Stimulated activated CD8-positive, alpha-beta memory T cell treated with anti-CD3 and anti-CD28 coated beads, Interleukin-15, amount 100 ng/mL, for 1 hour (primary cell): ENCODE measurements at places on chromosomes 5 and 9.

DNA sequence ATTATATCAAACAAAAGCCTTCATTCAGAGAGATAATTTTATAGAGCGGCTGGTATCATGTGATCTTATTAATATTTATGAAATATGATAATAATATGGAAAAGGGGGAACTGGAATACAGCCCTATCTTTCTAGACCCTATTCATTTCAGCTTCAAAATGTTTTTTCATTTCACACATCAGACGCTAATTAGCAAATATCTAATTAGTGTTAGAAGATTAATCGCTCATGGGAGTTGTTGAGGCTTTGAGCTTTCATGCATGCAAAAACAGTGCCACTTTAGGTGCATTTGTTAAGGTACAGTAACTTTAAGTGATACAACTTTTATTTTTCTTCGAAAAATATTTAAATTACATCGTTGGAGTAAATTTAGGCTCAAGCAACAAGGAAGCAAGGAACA is 751.7 kb upstream of the WWC1 start:
- DNase-seq: no peak

- DNase-seq: no peak
Measured at GRCh38 chr9:136133191-136133958, 14.7 kb upstream of the TMEM250 start.

DNA sequence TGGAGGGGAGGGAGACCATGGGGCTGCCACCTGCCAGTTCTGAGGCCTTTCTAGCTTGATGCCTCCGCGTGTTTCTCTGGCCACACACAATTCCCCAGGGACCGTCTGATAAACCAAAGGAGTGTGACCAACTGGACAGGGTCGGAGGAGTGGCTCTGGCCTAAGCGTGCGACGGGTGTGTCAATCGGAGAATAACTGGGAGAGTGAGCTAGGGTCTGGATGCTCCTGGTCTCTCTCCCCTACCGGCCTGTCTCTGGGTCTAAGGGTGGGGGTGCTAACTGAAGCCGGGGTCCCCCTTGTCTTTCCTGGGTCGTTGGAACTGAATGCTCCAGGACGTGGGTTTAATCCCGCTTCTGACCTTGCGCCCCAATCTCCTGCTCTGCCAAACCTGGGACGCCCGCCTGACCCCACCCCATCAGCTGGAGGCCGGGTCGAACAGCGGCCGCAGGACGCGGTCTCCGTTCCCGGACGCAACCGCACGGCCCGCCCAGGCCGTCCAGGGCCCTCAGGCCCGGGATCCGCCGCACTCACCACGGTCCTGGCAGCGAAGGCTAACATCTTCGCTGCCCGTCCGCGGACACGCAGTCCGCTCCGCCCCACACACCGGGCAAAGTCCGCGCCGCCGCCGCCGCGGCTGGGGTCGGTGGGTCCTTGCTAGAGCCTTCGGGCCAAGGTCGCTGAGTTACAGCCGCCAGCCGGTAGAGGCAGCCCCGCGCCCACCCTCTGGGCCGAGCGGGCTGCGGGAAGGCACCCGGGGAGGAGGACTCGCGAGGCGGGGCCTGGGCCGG is 447 bp downstream of the CRAT start:
- DNase-seq: no peak

- DNase-seq: no peak
Measured at GRCh38 chr9:117747386-117747970, 43.3 kb downstream of the TLR4 start.

GRCh38 chr5:83026930-83027687 is 50.1 kb downstream of the TMEM167A start:
- no peak for DNase-seq

DNA sequence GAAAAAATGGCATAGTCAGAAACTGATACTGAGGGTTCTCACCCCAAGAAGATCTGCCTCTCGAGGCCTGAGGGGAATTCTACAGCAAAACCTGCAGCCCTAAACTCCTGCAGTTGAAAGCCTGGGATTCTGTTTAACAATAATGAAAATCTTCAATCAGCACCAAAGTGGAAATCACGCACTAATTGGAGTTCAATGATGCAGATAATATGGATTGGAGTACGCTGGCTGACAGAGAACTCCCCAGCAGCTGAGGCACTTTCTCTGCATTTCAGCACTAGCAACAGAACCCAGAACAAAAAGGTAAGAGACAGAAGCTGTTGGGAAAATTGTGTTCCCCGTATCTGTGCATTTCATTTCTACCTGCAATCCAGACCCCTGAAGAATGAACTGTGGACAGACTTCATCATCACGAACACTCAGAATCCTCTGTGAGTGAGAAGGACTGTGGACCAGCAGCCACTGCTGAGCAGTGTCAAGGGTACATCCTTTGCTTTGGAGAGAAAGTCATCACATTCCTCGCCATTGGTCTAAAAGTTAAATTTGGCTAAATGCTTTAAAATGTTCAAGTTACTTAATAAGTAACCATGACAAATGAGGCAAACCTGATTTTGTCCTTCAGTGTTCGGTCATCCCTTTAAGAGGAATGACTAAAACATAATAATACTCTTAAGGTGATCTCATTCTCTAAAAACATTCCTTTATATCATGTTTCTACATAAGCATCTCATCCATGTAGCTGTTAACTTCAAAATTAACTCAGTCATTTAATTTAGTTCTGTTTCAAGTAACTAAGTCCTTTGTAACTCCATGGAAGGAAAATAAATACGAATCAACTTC is 126.1 kb downstream of the GAS1 start:
- no peak for DNase-seq

GRCh38 chr5:172591636-172592035 is 49.4 kb upstream of the NEURL1B start:
- no peak for DNase-seq

DNA sequence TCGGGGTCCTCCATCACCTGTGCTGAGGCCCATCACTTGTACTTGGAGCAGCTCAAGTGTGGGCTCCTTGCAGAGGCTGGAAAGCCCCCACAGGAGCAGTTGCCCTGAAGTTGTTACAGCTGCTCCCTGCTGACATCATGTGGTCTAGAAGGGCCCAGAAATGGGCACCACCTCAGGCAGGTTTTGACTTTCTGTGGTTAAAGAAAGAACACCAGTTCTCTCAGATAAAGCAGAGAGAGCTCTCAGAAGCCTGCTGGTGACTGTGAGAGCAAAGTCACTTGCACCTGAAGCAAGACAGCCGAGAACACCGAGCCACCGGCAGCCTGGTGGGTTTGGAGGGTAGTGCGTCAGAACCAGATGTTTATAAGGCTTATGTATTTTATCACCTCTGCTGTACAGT is 70.4 kb downstream of the MVB12B start:
- peak; percentile 32 for DNase-seq

GRCh38 chr5:7246287-7246686 is 149.7 kb upstream of the ADCY2 start:
- DNase-seq: no peak

GRCh38 chr9:136791516-136792276 is 552 bp downstream of the TMEM141 start:
- peak; percentile 39 for DNase-seq

- no peak for DNase-seq
Measured at GRCh38 chr5:73122875-73123810, 2.8 kb downstream of the TMEM171 start.

DNA sequence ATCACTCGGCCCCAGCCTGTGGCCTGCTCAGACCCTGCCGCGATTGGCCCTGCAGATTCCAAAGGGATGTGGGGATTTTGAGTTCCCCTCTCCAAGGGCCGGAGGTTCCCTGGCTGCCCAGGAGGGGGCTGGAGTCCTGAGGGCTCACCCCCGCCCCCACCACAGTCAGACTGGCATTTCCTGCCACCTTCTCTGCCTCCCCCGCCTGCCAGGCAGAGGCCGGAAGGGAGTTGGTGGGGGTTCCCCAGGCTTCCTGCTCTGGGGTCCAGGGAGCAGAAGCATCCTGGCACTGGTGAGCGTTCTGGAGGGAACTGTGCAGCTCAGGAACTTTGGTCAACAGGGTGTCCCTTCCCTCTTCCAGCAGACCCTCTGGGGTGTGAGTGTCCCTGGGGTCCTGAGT is 70.6 kb downstream of the RXRA start:
- DNase-seq: no peak

GRCh38 chr9:1938675-1939170 is 76.4 kb upstream of the SMARCA2 start:
- no peak for DNase-seq

GRCh38 chr9:101445353-101446029 is 9.9 kb upstream of the ALDOB start:
- DNase-seq: no peak

GRCh38 chr9:135256581-135257354 is 169.3 kb downstream of the OLFM1 start:
- no peak for DNase-seq

DNA sequence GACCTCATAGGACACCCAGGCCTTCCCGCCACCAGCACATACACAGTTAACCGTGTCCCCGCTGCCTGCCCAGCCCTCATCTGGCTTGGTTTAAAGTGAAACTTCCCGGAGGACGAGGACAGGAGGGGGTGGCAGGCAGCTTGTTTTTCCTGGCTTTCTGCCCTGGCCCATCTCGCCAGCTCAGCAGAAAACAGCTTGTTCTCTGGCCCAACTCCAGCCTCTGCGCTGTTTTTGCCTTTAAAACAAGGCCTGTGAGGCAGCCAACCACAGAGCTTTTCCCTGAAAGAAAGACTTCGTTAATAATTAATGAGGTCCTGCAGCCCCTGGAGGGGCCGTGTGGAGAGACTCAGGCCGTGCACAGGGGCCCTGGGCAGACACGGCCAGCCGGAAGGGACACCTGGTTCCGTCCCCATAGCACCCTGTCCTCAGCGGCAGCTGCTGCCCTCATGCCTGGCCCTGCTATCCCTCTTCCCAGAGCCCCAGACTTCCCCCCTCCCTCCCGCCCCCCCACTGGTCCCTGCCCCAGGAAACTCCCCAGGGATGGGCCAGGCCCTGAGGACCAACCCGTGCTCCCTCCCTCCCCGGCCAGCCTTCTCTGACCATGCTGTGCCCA is 108.7 kb downstream of the RXRA start:
- DNase-seq: no peak

DNA sequence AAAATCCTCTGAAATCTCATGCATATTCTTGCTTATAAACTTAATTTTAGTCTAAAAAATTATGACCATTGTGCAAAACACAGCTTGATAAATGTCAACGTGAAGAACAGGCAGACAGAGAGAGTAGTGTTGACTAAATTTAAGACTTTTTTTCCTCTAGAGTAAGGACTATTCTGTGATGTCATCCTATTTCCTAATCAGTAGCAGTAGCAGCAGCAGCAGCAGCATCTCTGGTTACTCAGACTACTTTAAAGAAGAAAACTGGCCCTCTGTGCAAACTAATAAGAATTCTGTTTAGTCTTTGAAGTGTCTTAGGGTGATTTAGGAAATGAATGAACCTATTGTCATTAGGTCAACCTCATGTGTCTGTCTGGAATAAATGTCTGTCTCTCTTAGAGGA is 403.0 kb downstream of the HINT1 start:
- no peak for DNase-seq
